ENCODE measurements at places on chromosomes 3 and 15.

- peak; percentile 73 for DNase-seq
Observed at GRCh38 chr15:88450125-88450798, 16.9 kb downstream of the MRPL46 start.

- no peak for DNase-seq
Observed at GRCh38 chr3:184726497-184726896, 14.6 kb upstream of the MAGEF1 start.

GRCh38 chr3:157841029-157841428, 265.2 kb downstream of the SHOX2 start:
- DNase-seq: no peak

GRCh38 chr3:136672457-136672856, 79.7 kb downstream of the STAG1 start:
- no peak for DNase-seq

DNA sequence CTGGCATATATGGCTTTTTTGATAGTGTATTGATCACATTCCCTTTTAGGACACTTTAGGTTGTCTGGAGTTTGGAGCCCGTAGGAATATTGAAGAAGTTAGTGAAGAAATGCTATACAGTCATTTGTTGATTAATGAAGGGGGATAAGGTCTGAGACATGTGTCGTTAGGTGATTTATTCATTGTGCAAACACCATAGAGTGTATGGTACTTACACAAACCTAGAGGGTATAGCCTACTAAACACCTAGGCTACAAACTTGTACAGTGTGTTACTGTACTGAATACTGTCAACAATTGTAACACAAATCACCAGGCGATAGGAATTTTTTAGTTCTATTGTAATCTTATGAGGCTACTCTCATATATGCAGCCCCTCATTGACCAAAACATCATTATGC, 3.3 kb downstream of the TPM1 start:
- no peak for DNase-seq

DNA sequence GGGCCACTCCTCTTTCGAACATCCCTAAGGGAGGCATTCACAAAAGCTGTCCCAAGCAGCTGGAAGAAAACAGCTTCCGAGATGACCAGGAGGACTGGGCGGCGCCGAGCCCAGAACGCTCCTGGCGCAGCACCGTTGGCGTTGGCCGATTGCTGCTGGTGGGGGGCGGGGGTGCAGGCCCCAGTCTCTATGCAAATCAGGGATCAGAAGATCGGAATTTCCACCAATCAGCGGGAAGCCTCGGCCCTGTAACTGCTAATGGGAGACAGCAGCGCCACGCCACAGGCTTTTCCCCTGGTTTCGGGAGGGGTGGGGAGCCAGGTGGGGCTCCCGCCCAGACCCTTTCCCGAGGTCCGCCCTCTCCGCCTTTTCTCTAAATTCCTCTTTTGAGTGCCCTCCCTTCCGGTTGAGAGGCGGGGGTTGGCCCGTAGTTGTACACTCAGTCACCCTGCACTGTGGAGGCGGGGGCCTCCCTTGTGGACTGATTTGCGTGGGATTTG, 27.0 kb downstream of the HMCES start:
- DNase-seq: peak; percentile 66

- peak; percentile 87 for DNase-seq
Observed at GRCh38 chr15:40338041-40338657, 2.6 kb downstream of the CCDC9B start.

DNA sequence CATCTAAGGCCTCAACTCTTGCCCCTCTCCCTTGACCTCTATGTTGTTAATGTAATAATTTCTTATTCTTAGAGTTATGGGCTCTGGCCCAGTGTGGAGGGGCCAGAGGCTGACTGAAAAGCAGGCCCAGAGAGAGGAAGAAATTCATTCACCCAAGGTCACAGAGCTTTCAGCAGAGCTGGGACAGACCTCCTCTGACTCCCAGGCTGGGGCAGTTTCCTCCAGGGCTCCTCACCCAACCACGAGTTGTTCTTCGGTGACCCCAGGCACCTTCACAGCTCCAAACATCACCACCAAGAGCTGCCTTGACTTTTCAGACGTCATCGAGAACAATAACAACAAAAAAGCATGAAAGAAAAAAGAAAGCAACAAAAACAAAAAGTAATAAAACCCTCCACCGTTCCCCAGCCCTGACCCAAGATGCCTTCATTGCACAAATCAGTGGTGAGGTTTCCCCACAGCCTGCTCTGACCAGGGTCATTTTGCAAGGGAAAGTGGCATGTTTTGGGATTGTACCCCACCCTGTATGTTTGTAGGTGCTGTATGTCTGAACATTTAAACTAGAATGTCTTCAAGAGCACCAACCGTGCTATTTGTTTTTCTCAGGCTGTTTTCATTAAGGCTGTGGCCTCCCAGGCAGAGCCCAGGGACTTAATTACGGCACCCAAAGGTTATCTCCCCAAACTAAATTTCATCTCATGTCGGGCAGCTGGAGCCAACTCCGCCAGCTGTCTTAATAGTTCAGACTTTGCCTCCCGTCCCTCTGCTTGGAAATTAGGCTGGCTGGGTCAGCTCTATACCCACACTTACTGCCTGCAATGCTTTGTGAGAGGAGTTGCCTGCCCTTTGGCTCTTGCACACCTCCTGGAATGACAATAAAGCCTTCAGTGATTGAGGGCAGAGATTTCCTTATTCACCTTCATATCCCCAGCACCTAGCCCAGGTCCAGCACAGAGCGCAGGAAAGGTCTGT, 173.8 kb downstream of the RPLP1 start:
- DNase-seq: no peak

- no peak for DNase-seq
Observed at GRCh38 chr3:172112734-172113120, 73.3 kb downstream of the FNDC3B start.

DNA sequence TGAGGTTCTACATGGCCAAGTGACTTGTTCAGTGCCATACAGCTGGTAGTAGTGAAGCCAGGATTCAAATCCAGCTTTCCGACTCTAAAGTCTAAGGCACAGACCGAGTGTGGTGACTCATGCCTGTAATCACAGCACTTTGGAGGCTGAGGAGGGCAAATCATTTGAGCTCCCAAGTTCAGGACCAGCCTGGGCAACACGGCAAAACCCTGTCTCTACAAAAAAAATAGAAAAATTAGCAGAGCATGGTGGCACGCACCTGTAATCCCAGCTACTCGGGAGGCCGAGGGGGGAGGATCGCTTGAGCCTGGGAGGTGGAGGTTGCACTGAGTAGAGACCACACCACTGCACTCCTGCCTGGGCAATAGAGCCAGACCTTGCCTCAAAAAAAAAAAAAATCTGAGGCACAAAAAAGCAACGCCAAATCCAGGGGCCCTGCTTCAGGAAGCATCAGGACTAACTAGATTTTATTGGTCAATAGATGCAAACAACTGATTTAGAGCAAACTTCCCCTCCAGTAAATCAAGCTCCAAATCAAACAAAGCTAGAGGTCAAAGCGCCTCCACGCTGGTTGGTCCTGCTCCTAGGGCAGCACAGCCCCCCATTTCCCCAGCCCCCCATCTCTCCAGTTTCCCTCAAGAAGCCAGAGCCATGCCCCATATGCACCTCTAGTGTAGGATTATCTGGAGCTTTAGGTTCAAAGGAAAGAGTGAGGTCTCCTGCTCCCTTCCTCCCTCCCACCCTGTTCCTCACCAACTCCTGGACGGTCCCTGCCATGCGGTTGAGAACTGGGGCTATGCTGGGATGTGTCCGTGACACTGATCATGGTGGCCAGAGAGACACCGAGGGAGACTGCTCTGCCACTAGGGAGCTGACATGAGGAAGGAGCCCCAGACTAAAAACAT, 2.9 kb upstream of the TNK2 start:
- no peak for DNase-seq

GRCh38 chr3:112519424-112520001, 20.2 kb upstream of the BTLA start:
- DNase-seq: peak; percentile 66

DNA sequence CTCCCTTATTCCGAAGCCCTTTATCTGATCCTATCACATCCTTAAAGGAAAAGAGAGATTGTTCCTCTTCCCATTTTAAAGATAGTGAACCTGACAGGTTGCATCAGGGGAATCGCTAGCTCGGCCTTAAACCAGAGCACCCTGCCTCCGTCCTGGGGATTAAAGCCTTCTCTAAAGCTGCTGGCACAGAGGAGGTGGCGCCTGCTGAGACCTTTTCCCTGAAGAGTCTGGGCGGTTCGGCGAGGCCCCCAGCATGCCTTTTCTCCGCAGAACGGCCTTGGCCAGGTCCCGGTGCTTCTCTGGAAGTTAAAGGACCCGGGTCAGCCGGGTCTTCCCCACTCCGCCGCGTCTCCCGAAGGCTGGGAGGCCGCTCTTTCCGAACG, 593 bp downstream of the FAM219B start:
- DNase-seq: no peak

DNA sequence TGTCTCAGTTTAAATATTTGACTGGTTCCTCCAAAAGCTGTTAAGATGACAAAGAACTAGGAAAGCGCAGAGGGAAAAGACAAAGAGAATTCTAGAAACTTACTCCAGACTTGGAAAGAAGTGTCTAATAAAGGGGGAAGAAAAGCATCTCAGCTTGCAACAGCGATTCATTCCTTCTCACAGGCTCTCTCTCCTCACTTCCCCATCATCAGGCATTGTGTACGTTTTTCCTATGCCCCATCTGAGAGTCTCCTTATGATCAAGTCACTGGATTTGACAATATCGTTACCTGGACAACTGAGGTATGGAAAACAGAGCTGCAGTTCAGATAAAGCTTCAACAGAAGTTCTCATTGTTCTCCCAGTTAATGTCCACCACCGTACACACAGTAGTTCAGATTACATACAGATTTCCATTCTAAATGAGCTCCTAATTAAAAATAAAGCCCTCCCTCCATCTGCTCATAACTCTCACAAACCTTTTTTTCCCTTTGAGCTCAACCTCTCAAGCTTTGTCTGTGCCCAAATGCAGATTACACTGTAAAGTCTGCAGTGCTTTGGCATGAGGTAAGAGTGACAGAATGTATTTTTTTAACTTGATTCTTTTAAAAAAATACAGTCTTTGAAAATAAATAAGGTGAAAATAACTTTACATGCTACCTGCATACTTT, 254.4 kb upstream of the THBS1 start:
- no peak for DNase-seq
